ENCODE measurements at places on chromosomes 6 and 20.

- no peak for DNase-seq
Measured at GRCh38 chr20:32520927-32521203, 64.3 kb downstream of the NOL4L start.

GRCh38 chr6:17240803-17241500 is 40.2 kb upstream of the RBM24 start:
- no peak for DNase-seq

DNA sequence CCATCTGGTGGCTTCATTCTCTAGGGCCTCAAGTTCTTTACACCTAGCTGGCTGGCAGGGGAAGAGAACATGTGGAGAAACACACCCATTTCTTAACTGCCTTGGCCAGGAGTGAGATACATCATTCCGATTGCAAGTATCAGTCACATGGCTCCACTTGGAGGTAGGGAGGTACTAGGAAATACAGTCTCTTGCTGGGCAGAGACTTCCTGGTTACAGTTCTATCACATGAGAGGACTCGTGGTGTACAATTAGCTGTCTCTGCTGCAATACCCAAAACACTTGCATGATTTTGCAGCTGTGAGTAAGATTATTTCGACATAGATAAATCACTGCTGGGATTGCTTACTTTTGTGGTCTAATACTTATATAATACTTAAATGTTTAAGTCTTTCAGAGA is 51.1 kb downstream of the GTF2H5 start:
- DNase-seq, result no peak

GRCh38 chr6:140020207-140020791 is 645.9 kb upstream of the CITED2 start:
- no peak for DNase-seq

- no peak for DNase-seq
Measured at GRCh38 chr6:128508588-128509296, 11.7 kb downstream of the PTPRK start.

DNA sequence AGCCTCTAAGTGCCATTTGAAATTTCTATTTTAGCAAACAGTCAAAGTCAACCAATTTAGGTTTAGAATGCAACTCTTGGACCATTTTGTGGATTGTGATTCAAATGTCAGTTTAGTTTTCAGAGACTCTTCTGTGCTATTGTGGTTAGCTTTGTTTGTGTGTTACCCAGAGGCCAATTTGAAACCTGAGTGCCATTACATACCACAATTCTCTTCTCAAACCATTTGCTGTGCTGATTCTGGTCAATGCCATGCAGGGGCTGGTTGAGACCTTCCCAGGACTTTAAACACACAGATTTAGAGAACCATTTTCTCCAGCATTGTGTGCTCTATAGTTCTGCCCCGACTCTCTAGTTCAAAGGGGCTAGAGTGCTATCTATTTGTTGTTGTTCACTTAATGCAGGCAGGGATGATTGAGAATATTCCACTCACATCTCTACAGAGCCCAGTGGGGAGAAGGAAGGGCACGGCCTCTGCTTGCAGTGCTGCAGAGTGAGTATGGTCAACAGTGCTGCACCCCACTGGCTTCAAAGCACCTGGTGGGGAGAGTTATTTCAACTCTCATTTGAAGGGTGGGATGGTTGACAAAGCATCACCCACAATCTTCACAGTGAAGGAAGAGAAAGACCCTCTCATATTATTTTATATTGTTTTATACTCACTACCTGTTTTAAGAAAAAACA is 738.2 kb downstream of the COL12A1 start:
- no peak for DNase-seq
